ENCODE measurements at places on chromosomes 5 and 9. TPM values are rescaled to one million over a fixed set of nuclear protein-coding genes. Genes with fewer than 3 reads are reported as not detected.

GRCh38 chr9:100619194-100619593 lies 41.3 kb downstream of the CAVIN4 start:
- DNase-seq, result no peak

Gene ZDHHC11B
- 0.24 TPM for total RNA-seq

GRCh38 chr5:86879086-86879485 lies 261.3 kb downstream of the COX7C start:
- no peak for DNase-seq

DNA sequence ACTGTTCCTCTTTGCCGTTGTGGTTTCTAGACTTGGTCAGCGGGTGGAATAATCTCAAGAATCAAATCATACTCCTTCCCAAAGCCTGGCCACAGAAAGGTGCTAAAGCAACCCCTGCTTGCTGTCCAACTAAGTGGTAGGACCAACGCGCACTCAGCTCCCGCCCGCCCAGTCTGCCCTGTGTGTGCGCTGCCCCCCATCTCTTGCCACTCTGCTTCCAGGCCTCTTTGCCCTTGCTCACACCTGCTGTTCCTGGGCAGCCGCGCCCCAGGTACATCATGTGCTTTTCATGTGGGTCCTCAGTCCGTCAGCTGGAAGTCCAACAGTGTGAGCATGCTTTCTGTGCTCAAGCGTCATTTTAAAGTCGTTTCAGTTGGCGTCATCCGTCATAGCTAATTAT lies 65.5 kb downstream of the SYK start:
- DNase-seq, result no peak

DNA sequence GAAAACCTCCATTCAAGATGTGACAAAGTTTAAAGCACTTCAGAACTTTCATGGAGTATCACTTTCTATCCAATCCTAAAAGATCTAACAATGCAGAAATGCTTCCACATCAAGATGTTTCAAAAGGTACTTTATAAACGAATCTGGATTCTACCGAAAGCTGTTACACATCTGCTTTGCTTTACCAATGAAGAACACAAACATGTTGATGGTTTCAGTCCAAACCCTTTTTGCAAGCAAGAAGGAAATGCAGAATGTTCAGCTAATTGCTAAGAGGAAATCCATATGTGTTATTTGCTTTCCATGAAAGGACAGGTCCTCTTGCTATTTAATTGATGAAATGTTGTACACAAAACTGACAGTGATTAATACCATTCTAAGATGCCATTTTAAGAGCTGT lies 419.6 kb downstream of the EFNA5 start:
- no peak for DNase-seq

Data from gastrocnemius medialis (tissue), 4 donors.